Stimulated activated CD8-positive, alpha-beta memory T cell treated with anti-CD3 and anti-CD28 coated beads, Interleukin-4, amount 100 ng/mL, for 4 hours (primary cell): ENCODE measurements at places on chromosomes 6 and 20.

GRCh38 chr20:47295921-47296426, 60.5 kb downstream of the ZMYND8 start:
- no peak for DNase-seq

GRCh38 chr6:1065986-1066385, 245.9 kb upstream of the FOXQ1 start:
- DNase-seq = no peak

DNA sequence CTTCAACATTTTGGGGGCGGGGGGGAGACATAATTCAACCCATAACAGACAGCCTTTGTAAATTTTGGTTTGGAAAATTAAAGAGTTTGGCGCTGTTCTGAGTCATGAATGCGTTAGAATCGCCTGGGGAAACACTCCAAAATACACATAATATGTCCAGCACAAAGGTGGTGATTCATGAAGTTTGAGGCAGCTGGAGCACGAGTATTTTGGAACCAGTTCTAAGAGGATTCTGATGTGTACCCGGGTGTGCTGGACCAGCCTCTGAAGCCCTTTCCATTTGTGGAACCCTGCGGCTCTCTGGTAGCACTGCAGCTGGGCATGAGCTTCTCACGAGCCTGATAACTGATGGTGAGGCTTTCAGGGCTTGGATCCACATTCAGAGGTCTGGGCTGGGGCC, 4.7 kb downstream of the GMPR start:
- no peak for DNase-seq

GRCh38 chr6:10962673-10963072, 75.8 kb downstream of the SYCP2L start:
- no peak for DNase-seq

DNA sequence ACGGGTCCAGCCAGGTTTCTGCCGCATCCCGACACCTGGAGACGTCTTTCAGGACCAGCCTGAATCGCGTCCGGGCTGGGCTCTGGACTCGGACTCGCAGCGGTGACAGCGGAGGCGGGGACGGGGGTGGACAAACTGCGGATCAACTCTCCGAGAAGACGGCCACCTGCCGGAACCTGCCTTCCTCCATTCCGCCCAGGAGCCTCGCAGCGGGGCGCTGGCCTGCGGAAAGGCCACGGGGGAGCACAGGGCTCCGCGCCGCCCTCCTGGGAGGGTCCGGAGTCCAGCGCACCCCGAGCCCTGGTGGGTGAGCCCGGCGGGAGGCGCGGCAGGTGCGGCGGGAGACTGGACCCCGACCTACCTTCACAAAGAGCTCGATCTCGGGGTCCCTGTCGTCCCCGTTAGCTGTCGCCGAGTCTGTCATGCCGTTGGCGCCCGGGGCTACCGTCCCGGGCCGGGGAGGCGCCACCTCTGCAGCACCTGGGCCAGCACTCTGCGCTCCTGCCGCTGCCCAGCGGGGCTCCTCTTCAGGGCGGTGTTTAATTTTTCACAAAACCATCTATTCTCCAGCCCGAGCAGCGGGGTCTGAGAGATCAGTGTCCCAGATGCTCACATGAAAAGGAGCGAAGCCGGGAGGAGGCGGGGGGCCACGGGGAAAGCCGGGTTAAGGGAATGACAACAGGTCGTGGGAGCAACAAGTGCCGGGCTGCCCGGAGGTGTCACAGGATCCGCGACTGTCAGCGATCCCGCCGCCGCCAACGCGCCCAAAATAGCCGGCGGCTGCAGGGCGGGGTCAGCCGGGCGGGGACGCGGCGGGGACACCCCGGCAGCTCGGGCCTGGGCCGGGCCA, at the start of gene CLIC5:
CLIC5 (minus strand) TSS at position 742 of the 850 bp plus-strand sequence; CDS start at position 424, 318 bp downstream.
- no peak for DNase-seq

GRCh38 chr6:107550906-107551305, 61.0 kb downstream of the SOBP start:
- DNase-seq = no peak

GRCh38 chr20:48725555-48725991, 102.2 kb downstream of the PREX1 start:
- no peak for DNase-seq

DNA sequence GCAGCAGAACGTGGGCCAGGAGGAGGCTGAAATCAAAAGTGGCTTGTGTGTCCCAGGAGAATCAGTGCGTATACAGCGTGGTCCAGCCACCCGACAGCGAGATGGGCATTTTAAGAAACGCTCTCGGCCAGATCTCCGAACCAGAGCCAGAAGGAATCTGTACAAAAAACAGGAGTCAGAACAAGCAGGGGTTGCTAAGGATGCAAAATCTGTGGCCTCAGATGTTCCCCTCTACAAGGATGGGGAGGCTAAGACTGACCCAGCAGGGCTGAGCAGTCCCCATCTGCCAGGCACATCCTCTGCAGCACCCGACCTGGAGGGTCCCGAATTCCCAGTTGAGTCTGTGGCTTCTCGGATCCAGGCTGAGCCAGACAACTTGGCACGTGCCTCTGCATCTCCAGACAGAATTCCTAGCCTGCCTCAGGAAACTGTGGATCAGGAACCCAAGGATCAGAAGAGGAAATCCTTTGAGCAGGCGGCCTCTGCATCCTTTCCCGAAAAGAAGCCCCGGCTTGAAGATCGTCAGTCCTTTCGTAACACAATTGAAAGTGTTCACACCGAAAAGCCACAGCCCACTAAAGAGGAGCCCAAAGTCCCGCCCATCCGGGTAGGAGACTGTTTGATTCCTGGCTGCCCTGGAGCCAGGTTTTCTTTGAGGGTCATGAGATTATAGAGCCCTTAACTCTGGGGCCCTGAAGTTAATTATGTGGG, 75.3 kb downstream of the ASXL1 start:
- no peak for DNase-seq

GRCh38 chr20:23344336-23344735, 6.3 kb upstream of the NXT1 start:
- no peak for DNase-seq
